ENCODE measurements at places on chromosomes 4 and X.

DNA sequence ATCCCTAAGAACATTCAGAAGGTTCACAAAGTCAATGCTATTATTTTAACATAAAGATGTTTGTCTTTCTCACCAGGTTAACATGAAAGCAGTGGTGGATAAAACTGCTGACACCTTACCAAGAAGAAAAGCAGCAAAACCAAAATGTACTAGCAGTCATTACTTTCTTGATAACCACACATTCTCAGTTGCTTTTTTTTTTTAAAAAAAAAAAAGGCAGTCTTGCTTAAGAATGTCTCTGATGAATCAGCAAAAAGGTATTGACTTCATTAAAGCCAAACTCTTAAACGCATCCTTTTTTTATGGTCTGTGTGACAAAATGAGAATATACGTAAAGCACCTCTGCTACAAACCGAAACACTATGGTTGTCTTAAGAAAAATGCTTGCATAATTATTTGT lies 31.9 kb downstream of the CDKL2 start:
- no peak for DNase-seq

- no peak for DNase-seq
These were observed 19.4 kb upstream of the SRD5A3 start for GRCh38 chr4:55326629-55327028.

DNA sequence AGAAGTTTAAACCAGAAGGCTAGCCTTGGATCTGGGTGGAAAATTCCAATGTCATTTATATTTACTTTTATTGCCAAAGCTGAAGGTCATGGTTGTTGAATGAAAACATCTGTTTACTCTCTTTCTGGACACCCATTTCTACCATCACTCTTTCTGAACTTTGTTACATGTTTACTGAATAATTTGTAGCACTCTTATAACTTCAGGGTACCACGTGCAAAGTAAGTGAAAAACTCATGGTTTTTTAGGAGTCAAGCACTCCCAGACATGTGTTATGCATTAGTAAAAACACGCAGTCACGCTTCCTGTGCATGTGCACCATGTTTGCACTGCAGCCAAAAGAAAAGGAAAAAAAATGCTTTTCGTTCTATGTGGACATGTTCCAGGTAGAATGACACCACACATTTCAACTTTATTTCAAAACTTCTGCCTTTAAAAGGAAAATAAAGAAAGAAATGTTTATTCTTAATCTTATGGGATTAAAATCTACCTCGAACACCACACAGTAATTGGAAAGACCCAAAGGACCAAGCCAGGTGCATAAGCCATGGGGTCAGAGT lies 31.4 kb upstream of the ADH1C start:
- no peak for DNase-seq

GRCh38 chr4:10405672-10406071 lies 51.6 kb downstream of the ZNF518B start:
- DNase-seq: no peak

DNA sequence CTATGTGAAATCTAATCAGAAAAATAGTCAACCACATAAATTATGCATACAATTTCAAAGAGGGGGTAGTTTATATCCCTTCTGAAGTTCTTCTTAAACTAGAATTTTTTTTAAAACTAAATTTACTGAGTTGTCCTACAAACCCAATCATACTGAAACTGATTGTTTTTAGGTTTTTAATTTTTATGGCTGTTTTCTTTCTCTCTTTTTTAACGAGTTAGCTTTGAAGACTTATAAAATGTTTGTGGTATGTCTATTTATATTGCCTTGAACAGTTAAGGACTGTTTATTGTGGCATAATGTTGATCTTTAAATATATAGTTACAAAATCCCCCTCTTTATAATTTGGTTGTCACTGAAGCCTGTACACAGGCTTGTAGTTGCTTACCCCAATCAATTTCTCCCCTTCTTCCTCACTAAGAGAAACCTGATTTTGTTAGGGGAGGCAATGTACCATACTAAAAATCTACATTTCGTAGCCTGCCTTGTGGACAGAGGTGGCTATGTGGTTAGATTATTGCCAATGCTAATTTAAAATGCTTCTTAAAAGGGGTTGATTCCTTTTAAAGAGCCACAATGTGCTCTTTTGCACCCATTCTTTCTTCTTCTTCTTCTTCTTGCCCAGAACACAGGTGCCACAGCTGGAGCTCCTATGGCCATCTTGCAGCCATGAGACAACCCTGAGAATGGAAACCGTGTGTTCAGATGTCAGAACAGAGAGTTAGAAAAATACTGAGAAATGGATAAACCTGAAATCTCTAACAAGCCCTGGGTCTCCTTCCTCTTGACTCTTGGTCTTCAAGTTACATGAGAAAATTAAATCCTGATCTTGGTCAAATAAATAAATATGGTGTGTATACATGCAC lies 102.7 kb upstream of the ZNF827 start:
- no peak for DNase-seq
